AG20443 (cell line): ENCODE measurements at places on chromosomes 7 and 10.

DNA sequence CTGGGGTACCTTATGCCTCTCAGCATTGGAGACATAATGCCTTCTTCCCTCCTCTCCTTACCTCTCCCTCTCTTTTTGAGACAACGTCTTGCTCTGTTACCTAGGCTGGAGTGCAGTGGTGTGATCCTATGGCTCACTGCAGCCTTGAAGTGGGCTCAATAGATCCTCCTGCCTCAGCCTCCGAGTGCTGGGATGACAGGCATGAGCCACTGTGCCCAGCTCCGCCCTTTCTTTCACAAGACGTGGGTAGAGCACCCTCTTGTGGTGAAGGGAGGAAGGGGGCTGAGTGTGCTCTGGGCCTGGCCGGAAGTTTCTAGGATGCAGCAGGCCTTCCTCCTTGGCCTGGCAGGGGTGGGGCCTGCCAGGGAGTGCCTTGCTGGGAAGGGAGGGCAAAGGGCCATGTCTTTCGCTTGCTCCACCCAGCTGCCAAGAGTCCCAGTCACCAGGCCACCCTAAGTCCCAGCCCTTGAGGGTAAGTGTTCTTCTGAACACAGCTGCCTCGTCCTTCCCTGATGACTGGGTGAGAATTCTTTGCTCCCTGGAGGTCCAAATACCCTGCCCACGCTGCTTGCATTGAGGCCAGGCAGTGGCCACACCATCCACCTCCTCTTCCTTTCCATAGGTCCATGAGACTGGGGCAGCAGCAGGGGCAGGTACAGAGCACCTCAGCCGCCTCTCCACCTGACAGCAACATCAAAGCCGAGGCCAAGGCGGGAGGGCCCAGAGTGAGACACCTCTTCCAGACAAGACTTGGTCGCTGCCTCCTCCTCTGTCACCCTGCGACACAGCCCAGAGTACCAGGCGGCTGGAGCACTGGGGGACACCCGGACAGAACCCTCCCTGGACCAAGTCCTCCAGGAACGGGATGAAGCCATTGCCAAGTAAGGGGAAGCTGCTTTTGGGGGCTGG lies 3.7 kb downstream of the ABHD11 start:
- peak; percentile 83 for DNase-seq

- DNase-seq, result no peak
Observed at GRCh38 chr10:132112611-132113010, 46.9 kb downstream of the JAKMIP3 start.

GRCh38 chr10:102647443-102648268 lies 3.4 kb downstream of the TRIM8 start:
- DNase-seq, result no peak

DNA sequence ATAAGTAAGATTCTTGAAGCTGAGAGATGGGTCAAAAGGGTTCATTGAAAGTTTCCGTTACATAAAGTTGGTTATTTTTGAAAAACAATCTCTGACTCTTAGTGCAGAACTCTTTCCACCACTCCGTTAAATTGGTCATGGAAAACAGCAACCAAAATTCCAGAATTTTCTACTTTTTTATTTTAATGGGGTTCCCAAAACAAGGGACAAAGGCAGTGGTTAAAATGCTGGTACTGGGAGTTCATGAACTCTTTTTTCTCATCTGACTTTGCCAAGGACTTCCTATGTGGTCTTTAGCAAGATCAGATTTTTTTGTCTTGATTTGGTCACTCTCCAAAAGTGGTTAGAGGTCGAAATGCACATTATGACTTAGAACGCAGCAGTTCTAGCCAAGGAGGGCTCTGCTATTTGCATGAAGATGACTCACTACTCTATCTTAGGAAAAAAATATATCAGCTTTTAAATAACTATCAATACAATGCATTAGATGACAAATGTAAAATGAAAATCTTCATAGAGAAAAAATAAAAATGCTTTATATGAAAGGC lies 145.7 kb downstream of the REEP3 start:
- peak; percentile 69 for DNase-seq

DNA sequence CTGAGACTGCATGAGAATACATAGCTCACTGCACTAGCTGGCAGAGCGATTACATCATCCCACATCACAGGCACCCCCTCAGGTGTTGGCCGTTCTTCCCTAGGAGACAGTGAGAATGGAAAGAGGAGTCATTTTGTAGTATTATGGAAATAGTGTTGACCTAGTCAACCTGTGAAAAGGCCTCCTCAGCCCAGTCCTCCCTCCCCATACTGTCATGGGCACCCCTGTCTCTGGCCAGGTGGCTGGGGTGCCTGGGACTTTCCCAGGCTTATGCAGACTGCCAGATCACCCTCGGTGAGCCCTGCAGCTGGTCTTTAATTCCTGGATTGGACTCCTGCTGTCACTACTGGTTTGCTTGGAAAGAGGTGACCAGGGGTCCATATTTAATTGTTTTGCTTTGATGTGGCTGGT lies 4.0 kb downstream of the INPP5A start:
- DNase-seq, result no peak

- peak; percentile 30 for DNase-seq
Observed at GRCh38 chr10:61835069-61835945, 66.2 kb upstream of the ARID5B start.
